Right lobe of liver (tissue), 6 donors: ENCODE measurements at places on chromosomes 2 and 18. TPM values are rescaled to one million over a fixed set of nuclear protein-coding genes. Genes with fewer than 3 reads are reported as not detected.
A peak's percentile ranks its signal among the peaks of the same experiment; 100 is the strongest.

DSG3 gene
- not detected for total RNA-seq

SPATA3 gene
- not detected for total RNA-seq

CFAP210 gene
- 0.86 TPM for total RNA-seq

- H3K4me3 ChIP-seq, result no peak overlapping the region
- H3K27ac ChIP-seq, result no peak overlapping the region
Measured at GRCh38 chr2:39378968-39379367, 58.1 kb downstream of the MAP4K3 start.

DNA sequence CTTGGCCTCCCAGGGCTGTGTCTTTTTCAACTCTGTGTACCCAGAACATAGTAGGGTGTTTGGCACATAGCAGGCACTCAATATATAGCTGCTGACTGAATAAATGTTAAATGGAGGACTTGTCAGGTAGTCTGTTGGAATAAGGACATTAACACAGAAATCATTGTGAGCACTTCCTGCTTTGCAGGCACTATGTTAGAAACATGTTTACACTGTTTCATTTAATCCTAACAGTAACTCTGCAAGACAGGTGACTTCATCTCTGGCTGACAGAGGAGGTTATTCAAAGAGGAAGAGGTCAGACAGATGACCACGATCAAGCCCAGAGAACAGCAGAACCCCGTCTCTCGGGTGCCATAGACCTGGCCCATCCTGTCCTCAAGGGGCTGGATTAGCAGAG lies 28.0 kb upstream of the PIEZO2 start:
- no peak for DNase-seq
- no peaks in the 10 kb centered on the region for H3K27me3 ChIP-seq
- no peak overlapping the region for H3K27ac ChIP-seq
- no peak overlapping the region for H3K4me3 ChIP-seq
- no peaks in the 10 kb centered on the region for H3K36me3 ChIP-seq

DNA sequence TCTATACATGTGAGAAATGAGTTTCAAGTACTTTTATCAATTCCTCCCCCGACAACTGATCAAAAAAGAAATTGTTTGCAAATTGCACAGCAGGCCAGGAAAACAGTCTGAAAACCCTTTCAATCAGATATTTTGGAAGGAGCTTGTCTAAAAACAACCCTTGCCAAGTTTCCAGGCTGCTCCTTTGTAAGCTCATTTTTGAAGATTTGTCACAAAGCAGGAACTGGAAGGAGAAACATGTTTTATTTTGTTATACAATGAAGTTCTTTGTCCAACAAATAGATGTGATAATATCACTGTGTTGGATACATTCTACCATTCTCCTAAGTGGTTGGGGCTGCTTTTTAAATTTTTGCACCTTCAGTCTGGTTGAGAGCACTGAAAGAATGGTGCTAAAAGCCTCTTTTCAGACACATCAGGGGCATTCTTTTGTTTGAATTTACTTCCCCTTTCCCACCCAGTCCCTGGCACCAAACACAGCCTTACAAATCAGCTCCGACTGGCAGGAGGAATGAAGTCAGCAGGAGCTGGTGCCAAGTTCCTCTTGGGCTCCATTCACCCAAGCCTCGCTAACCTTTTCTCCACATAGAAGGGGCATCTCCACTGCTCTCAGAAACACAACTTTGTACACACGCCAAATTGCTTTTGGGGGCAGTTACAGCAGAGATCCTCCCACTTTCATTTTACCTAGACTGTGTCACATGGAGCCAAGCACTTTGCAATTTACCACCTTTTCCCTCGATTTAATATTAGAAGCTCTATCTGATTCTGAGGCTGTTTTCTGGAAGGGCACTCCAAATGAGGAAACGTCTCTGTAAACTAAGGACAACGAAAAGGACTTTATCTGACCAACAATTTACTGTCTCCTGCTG lies 88.0 kb downstream of the C1D start:
- no peaks in the 10 kb centered on the region for H3K27me3 ChIP-seq
- H3K4me1 ChIP-seq, result no peaks in the 10 kb centered on the region
- H3K27ac ChIP-seq, result no peak overlapping the region
- no peak overlapping the region for H3K4me3 ChIP-seq

GRCh38 chr18:70271742-70272141 lies 17.1 kb upstream of the SOCS6 start:
- H3K4me1 ChIP-seq, result no peaks in the 10 kb centered on the region
- H3K4me3 ChIP-seq, result no peak overlapping the region
- H3K27ac ChIP-seq, result no peak overlapping the region
- no peaks in the 10 kb centered on the region for H3K36me3 ChIP-seq

DNA sequence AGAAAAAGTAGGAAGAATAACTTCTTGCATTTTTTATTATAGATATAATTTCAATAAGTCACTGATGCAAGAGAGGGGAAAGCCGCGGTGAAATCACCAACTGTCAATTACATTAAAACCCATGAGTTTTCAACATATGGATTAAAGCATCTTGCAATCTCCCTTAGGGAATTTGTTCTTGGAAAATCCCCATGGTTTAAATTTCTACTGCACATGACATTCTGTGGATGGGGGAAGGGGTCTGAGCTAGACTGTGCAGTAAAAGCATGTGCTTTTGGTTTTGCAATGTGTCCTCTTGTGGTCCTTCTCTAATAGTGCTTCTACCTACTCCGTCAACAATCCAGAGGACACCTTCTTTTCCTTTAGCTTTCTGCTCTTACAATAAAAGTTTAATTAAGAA lies 894.0 kb downstream of the DCDC2C start:
- no peak overlapping the region for H3K27ac ChIP-seq
- no peak for DNase-seq
- no peaks in the 10 kb centered on the region for H3K4me1 ChIP-seq
- no peaks in the 10 kb centered on the region for H3K27me3 ChIP-seq

DNA sequence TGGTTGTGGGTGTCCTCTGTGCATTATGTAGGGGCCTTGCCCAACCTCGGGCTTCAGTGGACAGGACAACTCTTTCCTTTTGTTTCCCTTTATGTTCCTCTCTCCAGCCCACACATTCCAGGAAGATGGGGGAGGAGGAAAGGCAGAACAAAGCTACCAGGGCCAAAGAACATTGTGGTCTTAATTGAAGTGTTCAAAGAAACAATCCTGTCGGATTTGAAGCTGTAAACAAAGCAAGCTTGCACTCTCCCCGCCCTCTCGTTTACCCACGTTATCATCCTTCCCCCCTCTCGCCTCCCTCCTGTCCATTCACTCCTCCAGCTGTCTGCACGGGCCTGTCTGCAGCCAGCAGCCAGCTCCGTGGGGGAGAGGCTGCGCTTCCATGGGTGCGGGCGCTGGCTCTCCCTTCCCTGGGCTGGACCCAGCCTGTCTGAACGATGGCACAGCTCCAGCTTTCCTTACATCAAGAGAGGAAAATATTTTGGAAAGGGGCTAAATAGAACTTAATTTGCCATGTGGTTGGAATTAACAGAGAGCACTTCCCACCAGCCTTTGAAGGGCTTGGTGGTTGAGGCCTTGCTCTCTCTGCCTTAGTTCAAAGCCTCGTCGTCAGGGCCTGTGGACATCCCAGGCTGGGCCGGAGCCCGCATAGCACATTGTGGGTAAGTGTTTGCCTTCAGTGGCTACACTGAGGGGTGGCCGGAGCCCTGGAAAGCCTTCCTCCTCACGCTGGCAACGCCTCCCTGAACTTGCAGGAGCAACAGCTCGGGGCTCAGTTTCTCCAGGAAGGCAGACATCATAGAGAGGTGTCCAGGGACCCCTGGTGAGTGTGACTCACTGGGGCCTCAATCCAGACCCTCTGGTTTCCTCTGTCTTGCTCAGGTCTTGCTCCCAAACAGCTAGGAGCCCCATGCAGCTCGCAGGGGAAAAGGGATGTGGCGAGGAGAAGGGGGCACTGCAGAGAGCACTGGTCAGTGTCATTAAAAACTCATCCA lies 60.6 kb upstream of the HS6ST1 start:
- H3K36me3 ChIP-seq, result no peaks in the 10 kb centered on the region
- no peaks in the 10 kb centered on the region for H3K4me1 ChIP-seq
- H3K4me3 ChIP-seq, result no peak overlapping the region
- DNase-seq, result peak; percentile 16
- H3K27me3 ChIP-seq, result no peaks in the 10 kb centered on the region
- H3K27ac ChIP-seq, result no peak overlapping the region

DNA sequence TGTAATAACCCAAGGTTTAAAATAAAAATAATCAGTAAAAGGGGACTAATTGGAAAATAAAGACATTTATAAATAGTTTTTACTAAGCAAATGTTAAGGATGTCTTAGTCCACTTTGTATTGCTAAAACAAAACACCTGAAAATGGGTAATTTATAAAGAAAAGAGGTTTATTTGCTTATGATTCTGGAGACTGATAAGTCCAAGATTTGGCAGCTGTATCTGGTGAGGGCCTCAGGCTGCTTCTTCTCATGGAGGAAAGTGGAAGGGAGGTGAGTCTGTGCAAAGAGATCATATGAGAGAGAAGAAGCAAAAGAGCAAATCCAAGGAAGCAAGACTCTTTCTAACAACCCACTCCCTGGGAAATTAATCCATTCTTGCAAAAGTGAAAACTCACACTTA lies 299.5 kb downstream of the DSC3 start:
- H3K36me3 ChIP-seq, result no peaks in the 10 kb centered on the region
- no peak overlapping the region for H3K27ac ChIP-seq
- no peaks in the 10 kb centered on the region for H3K4me1 ChIP-seq
- DNase-seq, result no peak
